ENCODE measurements at places on chromosomes 12 and 14.

DNA sequence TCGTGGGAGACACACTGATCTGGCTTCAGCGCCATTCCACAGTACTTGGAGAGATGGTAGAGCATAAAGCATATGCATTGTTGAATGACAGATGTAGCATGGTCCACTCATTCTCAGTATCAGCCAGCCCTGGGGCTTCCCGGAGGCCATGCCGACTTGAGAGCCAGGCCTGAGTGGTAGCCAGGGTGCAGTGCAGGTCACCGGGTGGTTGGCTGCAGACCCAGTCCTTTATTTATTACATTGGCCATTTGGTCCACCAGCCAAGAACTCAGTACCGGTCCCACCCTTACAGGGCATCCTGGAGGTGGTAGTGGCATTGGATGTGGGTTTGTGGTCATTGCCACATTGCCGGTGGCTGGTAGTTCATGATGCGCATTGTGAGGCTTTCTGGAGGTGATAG is 121.6 kb upstream of the RTL1 start:
- no peak for DNase-seq
- H3K27ac ChIP-seq: no peak overlapping the region
- no peak overlapping the region for H3K4me3 ChIP-seq
- peaks cover 11% of the 10 kb centered on the region for H3K27me3 ChIP-seq
- H3K4me1 ChIP-seq: no peaks in the 10 kb centered on the region

GRCh38 chr12:27571463-27571862 is 47.5 kb downstream of the PPFIBP1 start:
- peaks cover 8% of the 10 kb centered on the region for H3K4me1 ChIP-seq
- no peak overlapping the region for H3K27ac ChIP-seq
- H3K4me3 ChIP-seq: no peak overlapping the region
- no peaks in the 10 kb centered on the region for H3K27me3 ChIP-seq
- no peak for DNase-seq

GRCh38 chr12:92537290-92537960 is 165.4 kb upstream of the PLEKHG7 start:
- no peaks in the 10 kb centered on the region for H3K27me3 ChIP-seq
- H3K36me3 ChIP-seq: no peaks in the 10 kb centered on the region
- H3K27ac ChIP-seq: peak overlapping the region; percentile 74

GRCh38 chr14:95699412-95699811 is 13.2 kb downstream of the TCL1B start:
- H3K27ac ChIP-seq: peak overlapping the region; percentile 94
- H3K4me3 ChIP-seq: peak overlapping the region; percentile 66
- no peaks in the 10 kb centered on the region for H3K27me3 ChIP-seq
- H3K4me1 ChIP-seq: peaks cover 61% of the 10 kb centered on the region

DNA sequence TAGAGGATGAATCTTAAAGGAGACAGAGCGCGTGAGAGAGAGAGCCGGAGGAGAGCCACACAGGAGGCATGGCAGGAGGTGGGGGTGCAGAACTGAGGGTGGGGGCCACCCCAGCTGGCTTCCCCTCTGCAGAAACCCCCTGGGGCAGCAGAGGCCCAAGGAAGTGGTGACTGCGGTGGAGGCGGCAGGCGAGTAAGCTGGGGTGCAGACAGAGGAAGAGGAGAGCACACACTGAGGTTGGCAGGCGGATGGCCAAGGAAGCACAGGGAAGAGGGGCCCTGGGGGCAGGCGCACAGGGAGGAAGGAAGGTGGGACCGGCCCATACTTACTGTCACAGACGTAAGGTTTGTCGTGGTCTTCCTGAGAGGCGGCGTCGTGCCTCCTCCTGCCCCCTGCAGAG is 179.8 kb downstream of the DPF3 start:
- peak; percentile 57 for DNase-seq
- peaks cover 45% of the 10 kb centered on the region for H3K4me1 ChIP-seq
- H3K27me3 ChIP-seq: no peaks in the 10 kb centered on the region
- peak overlapping the region; percentile 85 for H3K27ac ChIP-seq
- H3K4me3 ChIP-seq: peak overlapping the region; percentile 52

GRCh38 chr12:46692606-46693005 is 133.2 kb downstream of the SLC38A4 start:
- H3K4me3 ChIP-seq: no peak overlapping the region
- no peaks in the 10 kb centered on the region for H3K4me1 ChIP-seq
- H3K27me3 ChIP-seq: no peaks in the 10 kb centered on the region
- H3K36me3 ChIP-seq: peaks cover 6% of the 10 kb centered on the region
- H3K27ac ChIP-seq: no peak overlapping the region

Data from stimulated activated naive B cell treated with anti-CD40 and anti-IgM and Interleukin-4, amounts not matched to agents 10 μg/mL and 1 μg/mL and 100 μg/mL, for 72 hours (primary cell).